ENCODE measurements at places on chromosomes 6 and 20. TPM values are rescaled to one million over a fixed set of nuclear protein-coding genes. Genes with fewer than 3 reads are reported as not detected.

DNA sequence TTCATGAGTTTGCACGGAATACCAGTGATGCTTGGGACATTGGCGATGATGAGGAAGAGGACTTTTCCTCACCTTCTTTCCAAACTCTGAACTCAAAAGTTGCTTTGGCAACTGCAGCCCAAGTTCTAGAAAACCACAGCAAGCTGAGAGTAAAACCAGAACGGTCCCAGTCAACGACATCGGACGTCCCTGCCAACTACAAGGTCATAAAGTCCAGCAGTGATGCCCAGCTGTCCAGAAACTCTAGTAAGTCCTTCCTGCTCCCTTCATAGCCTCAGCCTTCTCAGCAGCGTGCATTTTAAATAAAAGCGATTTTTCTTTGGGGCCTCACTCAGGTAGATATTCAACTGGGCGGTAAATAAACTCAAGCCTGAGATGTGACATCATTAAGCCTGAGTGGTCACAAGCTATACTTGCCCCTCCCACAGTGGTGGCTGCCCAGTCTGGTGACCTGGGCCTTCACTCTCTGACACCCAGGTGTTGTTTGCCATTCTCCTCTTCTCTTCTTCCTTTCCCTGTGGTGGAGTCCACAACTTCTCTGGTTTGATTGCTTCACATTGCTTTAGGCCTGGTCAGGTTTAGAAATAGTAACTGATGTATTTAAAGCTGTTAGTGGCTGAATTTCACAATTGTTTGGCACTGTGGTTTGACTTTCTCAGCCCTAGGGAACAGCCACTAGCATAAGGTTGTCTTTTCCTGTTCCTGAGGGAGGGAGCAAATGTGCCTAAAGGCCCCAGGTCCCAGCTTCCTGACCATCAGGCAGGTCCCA is 21.6 kb upstream of the TMEM217 start:
- no peak for DNase-seq

DNA sequence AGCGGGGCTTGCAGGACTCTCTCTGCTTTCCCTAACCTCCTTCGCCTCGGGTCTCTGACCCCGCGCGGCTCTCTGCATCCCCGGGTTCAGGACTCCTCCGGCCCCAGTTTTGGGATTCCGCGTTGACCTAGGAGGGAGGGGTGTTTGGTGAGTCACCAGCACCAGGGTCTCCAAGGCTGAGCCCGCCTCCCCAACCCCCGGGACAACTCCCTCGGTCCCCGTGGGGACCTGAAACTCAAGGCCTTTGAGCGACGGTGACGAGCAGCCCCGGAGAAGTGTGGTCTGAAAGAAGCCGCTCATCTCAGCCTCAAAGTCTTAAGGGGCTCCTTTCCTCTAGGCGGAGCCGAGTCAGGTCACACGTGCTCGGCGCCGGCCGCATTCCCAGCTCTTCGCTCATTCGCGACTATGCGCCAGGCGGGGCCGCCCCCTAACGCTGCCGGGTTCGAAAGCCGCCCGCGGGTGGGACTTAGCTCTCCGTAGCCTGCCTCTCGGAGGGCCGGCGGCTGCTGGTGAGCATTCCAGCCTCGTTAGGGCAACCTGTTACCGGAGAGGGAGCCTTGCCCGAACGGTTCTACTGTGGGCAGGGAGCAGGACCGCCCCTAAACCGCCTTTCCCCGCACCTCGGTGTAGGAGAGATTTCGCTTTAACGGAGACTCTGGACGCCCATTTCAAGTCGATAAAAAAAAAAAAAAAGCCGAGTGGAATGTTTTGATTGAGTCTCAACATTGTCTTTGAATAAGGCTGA is 3.0 kb upstream of the PRDM13 start:
- DNase-seq = peak; percentile 35

- DNase-seq = no peak
Observed at GRCh38 chr20:24490598-24490997, 21.2 kb downstream of the SYNDIG1 start.

GRCh38 chr6:69584536-69584912 is 212.3 kb downstream of the LMBRD1 start:
- no peak for DNase-seq

- DNase-seq = no peak
Observed at GRCh38 chr20:4366076-4366475, 350.7 kb upstream of the RNF24 start.

Gene VSX1
- polyA plus RNA-seq = 0.03 TPM

- DNase-seq = no peak
Observed at GRCh38 chr20:62368976-62369814, 2.1 kb upstream of the LAMA5 start.

DNA sequence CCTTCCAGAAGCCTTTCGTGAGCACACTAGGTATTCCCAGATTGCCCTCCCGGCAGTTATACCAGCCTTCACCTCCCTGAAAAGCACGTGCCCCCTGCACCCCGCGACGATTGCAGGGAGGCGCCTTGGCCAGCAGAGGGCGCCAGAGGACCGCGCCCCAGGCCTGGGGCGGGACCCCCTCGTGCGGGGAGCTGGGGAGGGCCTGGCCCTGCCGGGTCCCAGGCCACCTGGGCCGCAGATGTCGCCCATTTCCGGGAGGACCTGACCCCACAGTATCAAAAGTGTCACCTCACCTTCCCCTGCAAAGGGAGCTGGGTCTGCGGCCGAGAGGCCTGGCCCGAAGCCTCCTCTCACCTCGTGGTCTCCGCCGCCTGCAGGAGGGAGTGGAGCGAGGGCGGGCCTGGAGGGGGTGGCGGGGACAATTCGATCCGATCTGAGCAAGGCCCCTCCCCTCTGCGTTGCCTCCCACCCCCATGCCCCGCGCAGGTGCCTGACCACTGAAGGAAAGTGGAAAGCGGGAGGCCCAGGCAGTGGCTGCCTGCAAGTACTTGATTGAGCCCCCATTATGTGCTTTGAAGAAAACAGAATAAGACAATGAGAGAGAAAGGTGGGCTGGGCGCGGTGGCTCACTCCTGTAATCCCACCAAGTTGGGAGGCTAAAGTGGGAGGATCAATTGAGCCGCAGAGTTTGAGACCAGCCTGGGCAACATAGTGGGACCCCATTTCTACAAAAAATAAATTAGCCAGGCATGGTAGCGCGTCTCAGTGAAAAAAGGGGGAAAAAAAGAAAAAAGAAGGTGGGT is 3.5 kb upstream of the SNAI1 start:
- peak; percentile 79 for DNase-seq

GRCh38 chr6:67689329-67689728 is 945.8 kb upstream of the ADGRB3 start:
- DNase-seq = no peak

GRCh38 chr6:150301846-150302519 is 66.8 kb upstream of the IYD start:
- no peak for DNase-seq

Gene PRICKLE4
- not detected for polyA plus RNA-seq

- no peak for DNase-seq
Observed at GRCh38 chr6:40996591-40997233, 42.3 kb downstream of the UNC5CL start.

DNA sequence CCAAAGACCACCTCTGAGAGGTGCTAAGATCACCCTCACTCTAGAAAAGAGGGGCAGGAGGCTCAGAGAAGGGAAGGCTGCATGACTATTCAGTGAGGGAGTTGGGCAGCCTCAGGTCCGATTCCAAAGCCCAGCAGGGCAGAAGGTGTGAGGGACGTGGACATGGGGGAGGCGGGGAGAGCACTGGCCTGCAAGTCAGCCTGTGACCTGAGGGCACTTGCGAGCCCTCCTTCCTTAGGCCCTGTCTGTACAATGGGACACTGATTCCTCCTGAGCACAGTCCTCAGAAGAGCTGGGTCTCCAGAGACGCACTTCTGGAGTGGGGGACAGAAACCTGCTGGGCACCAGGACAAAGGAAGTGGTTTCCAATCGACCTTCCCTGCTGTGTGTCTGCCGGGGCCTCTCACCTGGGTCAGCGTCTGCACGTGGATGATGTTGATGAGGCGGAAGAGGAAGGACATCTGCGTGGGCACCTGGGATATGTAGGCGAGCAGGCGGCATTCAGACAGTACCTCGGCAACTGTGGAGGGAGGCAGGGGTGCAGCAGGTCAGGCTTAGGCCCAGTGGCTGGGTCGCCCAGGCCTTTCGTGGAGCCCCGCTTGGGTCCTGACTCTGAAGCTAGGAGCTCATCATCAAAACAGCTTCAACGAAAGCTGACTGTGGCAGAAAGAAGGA is 48.5 kb downstream of the MYH7B start:
- DNase-seq = no peak

DNA sequence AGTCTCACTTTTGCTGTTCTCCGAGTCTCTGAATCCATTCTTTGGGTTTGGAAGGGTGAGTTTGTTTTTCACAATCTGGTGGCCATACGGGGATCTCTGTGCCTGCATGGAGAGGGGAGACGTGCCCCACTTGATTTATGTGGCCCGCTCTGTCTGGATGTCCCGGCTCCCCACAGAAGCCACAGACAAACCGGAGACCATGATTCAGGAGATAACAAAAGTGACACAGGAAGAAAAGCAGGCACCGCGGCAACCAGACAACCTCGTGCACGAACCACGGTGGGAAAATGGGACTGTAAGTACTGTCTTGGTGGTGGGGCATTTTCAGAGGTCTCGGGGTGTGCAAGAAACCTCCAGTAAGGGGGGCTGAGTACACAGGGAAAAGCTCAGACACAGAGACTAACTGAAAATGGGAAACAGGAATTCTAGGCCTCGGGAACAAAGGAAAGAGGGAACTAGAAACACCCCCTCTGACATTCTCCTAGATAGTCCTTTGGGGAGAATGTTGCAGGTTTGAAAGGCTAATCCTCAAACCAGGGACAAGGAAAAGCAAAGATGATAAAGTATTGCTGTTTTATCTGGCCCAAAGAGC is 22.1 kb upstream of the ZNF318 start:
- no peak for DNase-seq

Gene SAMD3
- 0.29 TPM for polyA plus RNA-seq

DNA sequence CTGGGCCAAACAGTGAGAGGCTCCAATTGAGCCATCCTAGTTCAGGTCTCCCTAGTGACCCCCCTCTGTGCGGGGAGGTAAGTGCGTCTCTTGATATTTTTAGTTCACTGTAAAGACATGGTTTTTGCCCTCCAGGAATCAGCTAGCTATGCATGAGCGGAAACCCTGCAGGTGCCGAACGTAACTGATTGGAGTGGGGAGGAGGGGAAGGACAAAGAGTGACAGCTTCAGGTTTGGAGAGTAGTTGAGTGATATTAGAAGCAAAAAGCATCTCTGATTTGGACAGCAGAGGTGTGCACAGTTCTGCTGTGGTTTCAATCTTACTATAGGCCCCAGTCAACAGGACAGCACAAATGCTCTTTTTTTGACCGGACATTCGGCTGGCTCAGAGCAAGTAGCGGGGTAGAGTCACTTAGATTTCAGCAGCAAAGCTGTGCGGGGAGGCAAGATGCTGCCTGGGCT is 31.8 kb downstream of the TBC1D7 start:
- DNase-seq = no peak

Gene MYB
- 0.10 TPM for polyA plus RNA-seq

- no peak for DNase-seq
Observed at GRCh38 chr20:13788167-13788834, 3.5 kb downstream of the NDUFAF5 start.

- no peak for DNase-seq
Observed at GRCh38 chr6:25042036-25042521, 106.3 kb upstream of the RIPOR2 start.

GRCh38 chr6:23377830-23378229 is 748.2 kb upstream of the NRSN1 start:
- no peak for DNase-seq

DNA sequence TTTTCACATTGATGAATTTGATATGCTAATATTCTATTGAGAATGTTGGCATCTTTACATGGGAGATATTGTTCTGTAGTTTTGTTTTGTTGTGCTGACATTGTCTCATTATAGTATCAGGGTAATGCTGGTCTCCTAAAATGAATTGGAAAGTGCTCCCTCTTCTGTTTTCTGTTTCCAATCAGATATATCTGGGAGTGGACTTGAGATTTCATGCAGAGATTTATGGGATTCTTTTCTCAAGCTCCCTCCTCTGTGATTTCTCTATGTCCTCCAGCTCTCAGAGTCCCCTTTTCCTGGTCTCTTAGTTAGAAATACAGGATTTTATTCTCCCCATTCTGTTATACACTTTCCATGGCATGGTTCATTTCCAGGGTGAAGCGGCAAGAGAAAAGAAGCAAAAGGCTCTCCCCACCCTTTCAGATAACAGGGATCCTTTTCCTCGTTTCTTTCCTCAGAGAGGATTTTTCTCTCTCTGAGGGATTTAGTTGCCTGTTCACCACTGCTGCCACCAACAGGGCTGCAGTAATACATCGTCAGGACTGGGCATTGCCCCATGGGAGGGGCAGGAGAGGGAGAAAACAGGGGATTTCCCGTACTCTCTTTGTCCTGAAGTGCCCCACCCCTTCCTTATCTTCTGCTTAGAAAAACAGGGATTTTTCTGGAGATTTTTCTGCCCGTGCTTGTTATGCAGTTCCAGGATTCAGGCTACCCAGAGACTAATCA is 59.3 kb upstream of the STMND1 start:
- no peak for DNase-seq

GRCh38 chr6:44712353-44713111 is 325.0 kb downstream of the CDC5L start:
- no peak for DNase-seq

GRCh38 chr6:156816505-156816904 is 39.3 kb downstream of the ARID1B start:
- no peak for DNase-seq

Gene HLA-DQA2
- 0.32 TPM for polyA plus RNA-seq

DNA sequence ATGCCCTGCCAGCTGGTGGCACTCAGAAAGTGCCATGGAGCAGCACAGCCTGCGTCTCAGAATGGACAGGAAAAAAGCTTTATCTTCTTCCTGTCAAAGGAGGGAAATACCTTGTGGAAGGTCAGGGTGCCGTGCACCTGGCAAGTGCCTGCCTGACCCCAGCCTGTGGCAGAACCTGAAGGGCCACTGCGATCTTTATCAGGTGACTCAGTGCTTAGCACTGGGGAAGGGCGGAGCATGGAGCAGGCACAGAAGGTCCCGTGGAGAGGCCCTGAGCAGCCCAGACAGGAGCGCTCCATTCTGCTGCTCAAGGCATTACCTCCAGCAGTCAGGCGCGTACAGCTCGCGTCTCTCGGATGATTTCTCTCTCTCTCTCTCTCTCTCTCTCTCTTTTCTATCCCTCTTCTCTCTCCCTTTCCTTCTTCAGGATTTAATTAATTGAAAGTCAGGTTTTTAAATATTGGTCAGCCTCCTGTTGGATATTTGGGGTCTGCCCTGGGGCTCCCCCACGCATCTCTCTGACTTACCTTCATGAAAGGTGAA is 31.7 kb downstream of the FOXC1 start:
- no peak for DNase-seq

Gene RCAN2
- polyA plus RNA-seq = 2.8 TPM

Gene TCP11
- polyA plus RNA-seq = not detected

GRCh38 chr6:122722746-122723145 is 56.8 kb upstream of the FABP7 start:
- no peak for DNase-seq

Gene POU5F1
- not detected for polyA plus RNA-seq
